ENCODE measurements at places on chromosomes 6 and 20.

GRCh38 chr20:23966927-23967615 lies 21.5 kb downstream of the GGTLC1 start:
- DNase-seq = no peak

DNA sequence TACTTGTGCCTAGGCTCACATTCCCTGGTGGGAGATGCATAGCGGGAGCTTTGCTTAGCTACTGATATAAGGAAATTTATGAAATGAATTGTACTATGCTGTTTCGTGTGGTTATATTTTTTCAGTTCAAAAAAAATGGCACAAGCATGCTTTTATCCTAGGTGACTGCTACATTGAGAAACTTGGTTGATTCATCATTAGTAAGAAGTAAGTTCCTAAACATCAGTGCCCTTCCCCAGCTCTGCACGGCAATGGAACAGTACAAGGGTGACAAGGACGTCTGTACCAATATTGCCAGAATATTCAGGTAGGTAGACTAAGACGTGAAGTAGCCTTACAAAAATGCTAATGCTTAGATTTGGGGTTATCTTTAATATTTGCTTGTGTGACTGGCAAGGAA lies 79.7 kb downstream of the ARMC2 start:
- DNase-seq = no peak

DNA sequence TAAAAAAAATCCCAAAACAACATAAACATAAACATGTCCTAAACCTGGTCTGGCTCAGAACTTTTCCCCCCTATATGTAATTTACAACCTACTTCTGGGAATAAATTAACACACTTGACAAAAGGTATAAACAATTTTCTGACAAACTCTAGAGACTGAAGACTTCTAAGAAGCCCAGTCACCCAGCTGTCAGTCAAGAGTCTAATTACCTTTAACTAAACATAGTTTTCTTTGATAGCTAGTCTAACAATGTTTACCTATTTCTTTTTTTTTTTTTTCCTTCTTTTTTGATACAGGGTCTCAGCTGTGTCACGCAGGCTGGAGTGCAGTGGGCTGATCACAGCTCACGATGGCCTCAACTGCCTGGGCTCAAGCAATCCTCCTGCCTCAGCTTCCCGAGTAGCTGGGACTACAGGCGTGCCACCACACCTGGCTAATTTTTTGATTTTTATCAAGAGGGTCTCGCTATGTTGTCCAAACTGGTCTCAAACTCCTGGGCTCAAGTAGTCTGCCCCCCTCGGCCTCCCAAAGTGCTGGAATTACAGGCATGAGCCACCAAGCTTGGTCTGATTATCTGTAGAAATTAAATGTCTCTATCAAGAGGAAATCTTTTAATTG lies 932 bp upstream of the UBR2 start:
- no peak for DNase-seq

DNA sequence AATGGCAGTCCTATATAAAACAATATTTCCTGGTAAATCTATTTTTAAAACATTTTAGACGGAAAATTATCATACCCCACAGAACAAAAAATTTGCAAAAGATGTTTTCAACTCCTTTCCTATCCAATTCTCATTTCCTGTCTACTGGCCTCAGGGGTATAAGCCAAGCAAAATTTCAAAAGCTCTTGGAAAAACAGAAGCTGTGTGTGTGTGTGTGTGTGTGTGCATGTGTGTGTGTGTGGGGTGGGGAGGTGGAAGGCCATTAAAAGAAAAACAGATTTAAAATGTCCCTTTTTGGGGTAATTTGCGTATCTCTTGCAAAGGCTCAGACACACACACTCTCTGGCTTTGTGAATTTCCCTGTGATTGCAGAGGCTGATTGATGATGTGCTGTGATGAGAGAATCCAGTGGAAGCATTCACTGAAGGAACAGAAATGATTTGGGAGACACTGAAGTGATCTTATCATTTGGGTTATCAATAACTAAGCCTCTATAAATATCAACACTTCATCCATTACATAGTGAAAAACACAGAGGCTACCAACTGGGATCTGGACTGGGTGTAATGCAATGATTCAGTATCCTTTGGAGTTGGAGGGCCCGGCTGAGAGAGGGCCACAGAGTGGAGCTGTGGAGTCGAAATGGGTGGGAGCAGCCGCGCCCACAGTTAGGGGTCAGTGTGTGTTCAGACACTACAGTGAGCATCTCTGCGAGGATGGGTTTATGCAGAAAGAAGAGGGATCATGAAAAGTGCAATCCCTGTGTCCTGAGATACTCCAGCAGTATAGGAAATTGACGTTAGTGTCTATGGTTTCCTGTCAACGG lies 106.8 kb upstream of the PREP start:
- DNase-seq = no peak

Data from AG08396 (cell line).